ENCODE measurements at places on chromosomes 3 and 15.

- DNase-seq = no peak
Measured at GRCh38 chr3:197088370-197088769, 58.8 kb upstream of the MELTF start.

- DNase-seq = no peak
Measured at GRCh38 chr15:98923171-98923570, 84.4 kb downstream of the PGPEP1L start.

DNA sequence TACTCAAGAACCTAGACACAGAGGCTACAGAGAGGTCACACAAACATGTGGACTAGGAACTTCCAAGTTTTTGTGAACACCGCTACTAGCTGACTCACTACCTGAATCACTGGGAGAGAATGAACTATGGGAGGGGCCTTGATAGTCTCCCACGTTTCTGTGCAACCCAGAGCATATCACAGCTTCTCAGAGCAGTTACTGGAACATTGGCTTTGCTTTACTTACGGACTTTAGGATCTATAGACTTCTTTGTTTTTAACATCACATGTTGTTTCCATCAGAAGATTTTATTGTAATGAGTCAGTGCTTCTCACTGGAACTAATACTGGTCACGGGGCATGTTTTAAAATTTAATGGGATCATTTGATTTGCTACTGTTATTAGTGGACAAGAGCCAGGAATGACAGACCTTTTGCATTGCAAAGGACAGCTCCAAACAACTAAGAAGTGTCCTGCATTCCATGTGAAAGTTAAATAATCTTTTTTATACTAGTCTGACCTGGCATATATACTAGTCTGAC lies 35.6 kb downstream of the RTP4 start:
- DNase-seq = no peak

GRCh38 chr15:83769411-83769999 lies 115.6 kb downstream of the ADAMTSL3 start:
- no peak for DNase-seq

GRCh38 chr15:78004919-78005634 lies 72.4 kb downstream of the TBC1D2B start:
- no peak for DNase-seq

Measured in activated CD4-positive, CD25-positive, alpha-beta regulatory T cell treated with anti-CD3 and anti-CD28 coated beads, Interleukin-2, amount 50 U/mL, for 72 hours (primary cell).